COR-L47 (cell line): ENCODE measurements at places on chromosomes 4 and X.

- DNase-seq, result no peak
Measured at GRCh38 chr4:10965196-10965595, 280.6 kb upstream of the CLNK start.

DNA sequence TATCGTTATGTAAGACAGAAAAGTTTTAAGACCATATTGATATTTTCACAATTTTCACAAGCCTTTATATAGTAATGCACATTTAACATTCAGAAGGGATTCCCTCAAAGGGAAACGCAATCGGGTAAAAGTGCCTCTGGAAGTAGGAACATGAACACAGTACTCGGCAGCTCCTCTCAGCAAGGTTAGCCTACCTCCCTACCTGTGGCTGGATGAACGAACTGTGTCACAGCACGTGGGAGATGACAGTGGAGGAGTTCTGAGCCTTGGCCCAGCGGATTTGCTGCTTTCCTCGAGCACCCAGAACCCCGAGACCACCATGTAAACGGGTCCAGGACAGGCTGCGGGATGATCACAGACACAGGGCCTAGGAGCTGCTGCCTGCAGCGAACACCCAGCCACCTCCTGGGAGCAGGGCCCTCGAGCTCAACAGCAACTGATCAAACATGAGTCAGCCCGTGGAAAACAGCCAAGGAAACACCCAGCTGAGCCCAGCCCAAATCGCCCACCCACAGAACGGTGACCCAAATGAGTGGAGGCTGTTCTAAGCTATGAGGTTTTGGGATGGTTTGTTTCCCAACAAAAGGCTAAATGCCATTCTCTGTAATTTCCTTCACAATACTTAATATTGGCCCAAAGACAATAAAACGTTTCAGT is 30.4 kb downstream of the FAT1 start:
- DNase-seq, result no peak

DNA sequence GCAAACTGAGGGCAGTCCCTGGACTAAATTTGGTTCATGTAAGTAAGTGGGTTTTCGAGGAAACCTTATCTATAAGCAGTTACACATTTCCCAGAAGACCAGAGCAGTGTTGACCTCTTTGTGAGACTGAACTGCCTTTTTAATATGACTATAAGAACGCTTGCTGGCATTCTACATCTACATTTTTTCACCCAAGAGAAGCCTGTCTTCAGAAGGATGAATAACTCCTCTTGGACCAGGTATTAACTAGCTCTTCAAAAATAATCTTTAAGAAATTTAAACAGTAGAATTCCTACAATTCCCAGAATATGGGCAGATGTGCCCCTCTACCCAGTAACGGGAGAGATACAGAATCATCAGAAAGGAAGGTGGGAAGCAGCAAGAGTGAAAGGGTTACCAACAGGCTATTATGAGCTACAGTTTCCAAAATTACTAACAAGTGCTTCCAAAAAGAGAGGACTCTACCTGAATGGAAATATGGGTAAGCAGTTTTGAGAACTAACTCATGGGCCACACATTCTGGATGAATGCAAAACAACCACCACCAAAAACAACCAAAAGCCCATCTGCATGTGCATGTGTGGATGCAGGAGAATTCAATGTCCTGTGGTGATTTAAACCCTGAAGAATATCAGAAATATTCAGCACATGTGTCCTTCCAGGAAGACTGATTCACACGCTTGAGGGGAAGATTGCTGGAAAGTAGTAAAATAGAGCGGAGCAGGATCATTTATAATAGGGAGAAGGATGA is 17.4 kb downstream of the BBS12 start:
- no peak for DNase-seq

- peak; percentile 77 for DNase-seq
Measured at GRCh38 chr4:9762823-9763475, 18.5 kb upstream of the DRD5 start.

- no peak for DNase-seq
Measured at GRCh38 chrX:55005256-55005655, 5.1 kb downstream of the APEX2 start.

GRCh38 chrX:151776181-151776731 is 41.7 kb downstream of the CNGA2 start:
- DNase-seq, result no peak

GRCh38 chr4:95548738-95549245 is at the start of gene UNC5C:
Gene UNC5C, minus strand, starts transcription at chr4:95548973.
- peak; percentile 71 for DNase-seq

DNA sequence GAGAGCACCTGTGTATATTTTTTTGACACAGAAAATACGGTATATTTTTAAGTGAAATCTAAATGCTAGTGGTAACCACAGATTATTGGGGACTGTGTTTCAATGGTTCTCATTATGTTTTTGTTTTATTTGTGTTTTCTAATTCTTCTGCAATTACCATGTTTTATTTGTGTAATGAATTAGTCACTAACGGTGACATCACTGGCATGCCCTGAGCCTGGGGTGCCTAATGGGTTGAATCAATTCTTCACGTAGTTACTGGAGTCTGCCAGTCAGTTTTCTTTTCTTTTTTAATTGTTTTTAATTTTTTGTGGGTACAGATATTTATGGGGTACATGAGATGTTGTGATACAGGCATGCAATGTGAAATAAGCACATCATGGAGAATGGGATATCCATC is 168.8 kb downstream of the RELL1 start:
- DNase-seq, result no peak

DNA sequence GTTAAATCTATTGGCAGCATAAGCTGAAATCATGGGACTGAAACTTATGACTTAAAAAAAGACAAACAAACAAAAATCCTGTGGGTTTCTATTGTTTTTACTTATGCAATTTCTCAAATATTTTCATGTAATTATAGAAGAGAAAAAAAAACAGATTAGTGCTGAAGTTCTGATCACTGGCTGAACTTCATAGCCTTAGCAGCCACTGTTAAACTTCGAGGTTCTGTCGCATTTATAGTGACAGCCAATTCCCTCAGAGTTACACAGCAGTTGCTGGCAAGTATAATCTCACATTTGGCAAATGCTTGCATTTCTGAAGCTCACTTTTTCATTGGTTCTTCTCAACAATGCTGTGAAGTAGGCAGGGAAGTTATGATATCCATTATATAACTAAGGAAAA is 748.9 kb upstream of the MAGEB2 start:
- DNase-seq, result no peak

- DNase-seq, result no peak
Measured at GRCh38 chr4:169189372-169189771, 81.4 kb downstream of the SH3RF1 start.

DNA sequence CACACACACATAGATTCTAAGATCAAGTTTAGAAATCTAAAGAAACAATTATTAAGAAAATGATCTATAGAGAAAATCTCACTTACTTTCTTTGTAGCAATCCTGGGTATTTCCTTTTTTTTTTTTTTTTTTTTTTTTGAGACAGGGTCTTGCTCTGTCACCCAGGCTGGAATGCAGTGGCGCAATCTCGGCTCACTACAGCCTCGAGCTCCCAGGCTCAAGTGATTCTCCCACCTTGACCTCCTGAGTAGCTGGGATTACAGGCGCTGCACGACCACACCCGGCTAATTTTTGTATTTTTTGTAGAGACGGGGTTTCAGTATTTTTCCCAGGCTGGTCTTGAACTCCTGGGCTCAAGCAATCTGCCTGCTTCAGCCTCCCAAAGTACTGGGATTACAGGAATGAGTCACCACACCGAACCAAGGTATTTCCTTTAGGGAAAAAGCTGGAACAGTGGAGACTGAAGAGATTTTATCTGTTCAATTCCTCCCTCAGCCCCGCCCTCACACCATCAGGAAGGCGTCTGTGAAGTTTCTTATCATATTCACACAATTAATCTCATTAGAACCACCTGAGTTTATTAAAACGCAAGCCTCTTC is at the start of gene TRIML2:
Gene TRIML2, minus strand, starts transcription at position 447 of the 599 bp plus-strand sequence. CDS start 4,235 bp downstream, outside the sequence.
- DNase-seq, result no peak

DNA sequence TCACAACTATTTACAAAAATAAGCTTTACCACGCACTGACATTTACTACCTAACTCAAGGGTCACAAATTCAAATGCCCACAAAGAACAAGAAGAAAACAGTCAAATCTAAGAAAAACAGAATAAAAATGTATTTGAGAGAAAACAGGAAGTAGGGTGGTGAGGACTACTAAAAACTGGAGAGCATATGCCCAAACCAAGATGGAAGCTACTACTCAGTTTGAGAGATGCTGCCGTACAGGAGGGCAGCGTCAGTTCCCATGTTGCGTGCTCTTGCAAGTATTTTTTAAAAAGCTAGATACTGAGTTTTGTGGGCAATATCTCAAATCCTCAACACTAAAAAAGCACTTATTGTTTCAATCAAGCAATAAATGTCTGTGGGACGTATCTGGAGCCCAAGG is 16.2 kb downstream of the HNRNPD start:
- DNase-seq, result no peak

DNA sequence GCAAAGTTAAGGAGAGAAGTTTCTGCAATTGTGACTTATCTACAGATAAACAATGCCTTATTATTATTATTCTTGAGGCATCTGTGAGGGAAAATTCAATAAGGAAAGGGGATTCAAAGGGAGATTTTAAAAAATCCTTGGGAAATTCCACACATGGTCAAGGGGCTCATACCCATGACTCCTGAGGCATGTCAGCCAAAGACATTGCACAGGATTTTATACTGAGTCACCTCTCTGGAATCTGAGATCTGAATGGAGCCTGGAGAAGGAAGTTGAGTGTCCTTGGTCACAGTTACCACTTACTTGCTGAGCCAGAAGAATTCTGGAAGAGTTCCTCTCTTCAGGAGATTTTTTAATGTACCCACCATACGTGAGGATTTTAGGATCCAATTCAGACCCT is 14.4 kb upstream of the CXCL8 start:
- no peak for DNase-seq

DNA sequence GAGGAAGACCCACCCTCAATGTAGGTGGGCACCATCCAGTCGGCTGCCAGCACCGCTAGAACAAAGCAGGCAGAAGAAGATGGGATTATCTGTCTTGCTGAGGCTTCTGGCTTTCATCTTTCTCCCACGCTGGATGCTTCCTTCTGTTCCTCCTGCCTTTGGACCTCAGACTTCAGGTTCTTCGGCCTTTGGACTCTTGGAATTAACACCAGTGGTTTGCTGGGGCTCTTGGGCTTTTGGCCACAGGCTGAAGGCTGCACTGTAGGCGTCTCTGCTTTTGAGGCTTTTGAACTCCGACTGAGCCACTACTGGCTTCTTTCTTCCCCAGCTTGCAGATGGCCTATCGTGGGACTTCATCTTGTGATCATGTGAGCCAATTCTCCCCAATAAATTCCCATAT is 55.1 kb downstream of the PDLIM5 start:
- DNase-seq, result no peak

GRCh38 chr4:88219099-88219498 is 60.7 kb upstream of the ABCG2 start:
- DNase-seq, result peak; percentile 46

GRCh38 chr4:38152305-38152704 is 192.1 kb downstream of the PTTG2 start:
- DNase-seq, result no peak

GRCh38 chr4:112183252-112183651 is 38.0 kb downstream of the FAM241A start:
- no peak for DNase-seq

DNA sequence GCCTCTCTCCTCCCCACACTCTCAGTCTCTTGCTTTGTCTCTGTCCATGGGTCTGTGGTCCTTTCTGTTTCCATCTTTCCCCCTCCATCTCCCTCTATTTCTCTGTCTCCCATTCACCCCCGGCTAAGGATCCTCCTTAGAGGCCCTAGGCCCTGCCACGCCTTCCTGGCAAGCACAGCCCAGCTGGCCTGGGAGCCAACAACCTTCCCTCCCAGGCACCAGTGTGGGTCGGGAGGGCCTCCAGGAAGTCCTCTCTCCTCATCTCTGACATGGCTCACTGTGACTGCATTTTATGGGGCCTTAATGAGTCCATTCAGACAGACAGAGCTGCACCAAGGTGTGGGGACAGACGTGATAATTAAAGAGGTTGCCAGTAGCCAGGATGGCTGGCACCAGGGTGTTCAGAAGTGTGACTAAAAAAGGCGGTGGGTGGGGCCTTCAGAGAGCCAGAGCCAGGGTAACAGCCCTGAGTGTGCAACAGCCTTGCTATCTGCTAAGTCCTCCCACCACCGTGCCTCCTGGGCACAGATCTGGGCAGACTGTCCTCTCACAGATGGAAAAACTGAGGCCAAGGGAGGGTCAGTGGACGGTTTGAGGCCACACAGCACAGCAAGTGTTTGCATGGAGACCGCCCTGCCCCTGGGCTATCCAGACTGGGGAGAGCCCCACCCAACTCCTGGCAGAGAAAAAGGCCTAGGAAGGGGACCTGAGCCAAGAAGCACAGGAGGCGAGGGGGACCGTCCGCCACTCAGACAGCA is 31.5 kb downstream of the BLOC1S4 start:
- peak; percentile 82 for DNase-seq
